ENCODE measurements at places on chromosomes 11 and 22.
A peak's percentile ranks its signal among the peaks of the same experiment; 100 is the strongest.

GRCh38 chr11:40302669-40303068, 1156.8 kb downstream of the LRRC4C start:
- DNase-seq: no peak

- no peak for DNase-seq
Observed at GRCh38 chr11:120880498-120881175, 143.3 kb upstream of the TBCEL start.

- no peak for DNase-seq
Observed at GRCh38 chr11:58466293-58466692, 24.3 kb upstream of the OR5B12 start.

DNA sequence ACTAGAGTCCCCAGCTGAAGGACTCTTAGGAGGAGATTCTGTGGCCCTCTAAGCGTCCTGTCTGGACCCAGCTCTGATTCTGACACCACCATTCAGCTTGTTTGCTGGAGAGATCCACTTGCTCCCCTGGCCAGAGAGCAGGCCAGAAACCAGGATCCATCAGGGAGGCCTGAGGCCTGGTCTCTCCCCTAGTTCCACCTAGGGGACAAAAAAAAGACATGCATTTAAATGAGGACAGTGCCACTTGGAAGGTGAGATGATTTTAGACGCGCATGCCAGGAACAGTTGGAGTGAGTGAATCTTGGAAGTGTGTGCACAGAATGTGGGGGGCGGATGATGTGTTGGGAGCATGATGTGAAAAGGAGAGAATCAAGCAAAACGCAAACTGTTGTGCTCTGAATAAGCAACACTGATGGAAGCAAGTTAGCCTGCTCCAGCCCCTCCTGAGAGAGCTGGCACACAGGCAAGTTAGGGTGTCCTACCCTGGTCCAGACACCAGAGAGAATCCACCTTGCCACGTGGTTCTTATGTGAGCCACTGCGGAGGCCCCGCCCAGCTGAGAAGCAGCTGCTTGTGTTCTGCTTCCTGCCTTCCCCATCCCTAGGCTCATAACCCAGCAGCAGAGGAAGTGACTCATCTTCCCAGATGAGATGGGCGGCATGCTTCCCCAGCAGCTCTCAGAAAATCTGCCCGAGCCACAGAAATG, 8.0 kb upstream of the SLCO2B1 start:
- peak; percentile 76 for DNase-seq

DNA sequence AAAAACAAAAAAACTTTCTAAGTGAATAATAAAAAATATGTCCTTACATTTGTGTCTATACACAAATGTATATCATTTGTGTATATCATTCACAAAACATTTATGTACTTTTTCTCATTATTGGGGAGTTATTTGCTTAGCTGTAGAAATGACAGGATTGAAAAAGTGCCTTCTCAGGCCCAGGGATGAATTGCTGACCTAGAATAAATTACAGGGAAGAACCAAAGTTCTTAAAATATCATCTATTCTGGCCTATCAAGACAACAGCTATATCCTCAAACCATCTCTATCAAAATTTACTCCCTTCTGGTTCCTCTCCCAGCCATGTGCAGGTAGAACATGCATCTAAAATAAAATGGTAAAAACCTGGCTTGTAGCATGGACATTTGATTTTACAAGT, 1.9 kb upstream of the RAB6A start:
- DNase-seq: no peak

DNA sequence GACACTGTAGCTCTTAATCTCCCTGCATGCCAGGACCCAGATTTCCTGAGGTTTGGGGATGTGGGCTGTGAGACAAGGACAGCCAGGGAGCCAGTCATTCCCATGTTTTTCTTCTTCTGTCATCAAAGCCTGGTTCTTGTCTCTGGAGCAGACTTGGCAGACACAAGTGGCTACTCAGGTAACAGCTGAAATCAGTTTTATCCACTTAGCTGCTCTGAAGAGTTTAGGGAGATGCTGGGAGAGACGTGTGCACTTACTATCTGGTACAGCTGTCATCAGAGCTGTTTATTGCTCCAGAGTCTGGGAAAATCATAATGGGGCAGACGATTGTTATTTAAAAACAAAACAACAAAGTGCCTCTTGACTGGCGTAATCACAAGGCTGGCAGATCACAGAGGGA, 56.6 kb downstream of the CSNK2A3 start:
- DNase-seq: no peak

DNA sequence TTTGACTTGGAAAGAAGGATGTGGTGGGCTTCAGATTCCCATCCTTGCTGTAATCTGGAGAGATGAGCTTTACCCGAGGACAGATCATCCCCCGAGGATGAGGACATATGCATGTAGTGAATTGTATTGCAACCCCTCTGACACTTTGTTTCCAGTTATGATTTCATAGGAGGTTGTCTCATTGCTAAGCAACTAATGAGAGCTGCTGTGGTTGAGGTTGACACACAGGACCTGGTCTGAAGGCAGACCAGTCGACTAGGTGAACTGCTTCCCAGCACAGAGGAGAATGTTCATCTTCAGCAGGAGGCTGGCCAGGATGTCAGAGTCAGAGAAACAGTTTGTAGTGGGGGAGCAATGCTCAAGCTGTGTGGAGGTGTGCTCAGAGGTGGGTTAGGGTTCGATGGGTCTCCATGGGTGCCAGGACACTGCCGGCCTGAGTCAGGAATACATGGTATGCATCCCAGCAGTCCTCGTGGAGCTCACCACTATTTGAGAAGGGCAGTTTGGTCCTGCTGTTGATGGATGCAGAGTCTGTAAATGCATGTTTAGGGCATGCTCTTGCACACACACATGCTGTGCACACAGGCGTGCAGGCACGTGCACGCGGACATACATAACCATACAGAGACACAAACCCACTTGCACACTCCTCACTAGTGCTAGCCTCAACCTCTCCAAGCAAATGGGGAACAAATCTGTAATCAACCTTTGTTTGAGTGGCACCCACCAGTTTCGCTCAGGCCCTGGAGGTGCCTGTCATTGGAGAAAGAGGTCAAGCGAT, 153.7 kb downstream of the TBC1D22A start:
- peak; percentile 39 for DNase-seq

GRCh38 chr11:4018641-4019040, 76.0 kb upstream of the RRM1 start:
- DNase-seq: no peak

GRCh38 chr11:329886-330253, 9.2 kb upstream of the IFITM3 start:
- no peak for DNase-seq

GRCh38 chr11:104650234-104650633, 248.0 kb downstream of the CASP12 start:
- DNase-seq: no peak

DNA sequence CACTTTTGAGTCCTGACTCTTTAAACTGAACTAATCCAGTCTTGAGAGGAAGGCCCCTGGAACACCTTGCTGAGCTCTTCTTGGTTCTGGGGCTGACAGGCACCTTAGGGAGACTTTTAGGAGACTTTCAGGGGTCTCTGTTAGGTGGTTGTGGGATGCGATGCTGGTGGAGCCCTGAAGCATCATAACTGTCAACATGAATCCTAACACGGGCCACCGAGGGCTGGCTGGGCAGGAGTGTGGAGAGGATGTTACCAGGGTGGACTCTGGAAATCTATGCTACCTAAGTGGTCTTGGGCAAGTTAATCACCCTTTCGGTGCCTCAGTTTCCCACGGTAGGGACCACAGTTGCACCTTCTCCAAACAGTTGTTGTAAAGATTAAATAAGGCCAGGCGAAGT, 106.5 kb downstream of the ST3GAL4 start:
- no peak for DNase-seq

- no peak for DNase-seq
Observed at GRCh38 chr22:18115906-18116371, 5.3 kb downstream of the TUBA8 start.

- DNase-seq: no peak
Observed at GRCh38 chr22:37811867-37812266, 4.1 kb downstream of the GCAT start.

DNA sequence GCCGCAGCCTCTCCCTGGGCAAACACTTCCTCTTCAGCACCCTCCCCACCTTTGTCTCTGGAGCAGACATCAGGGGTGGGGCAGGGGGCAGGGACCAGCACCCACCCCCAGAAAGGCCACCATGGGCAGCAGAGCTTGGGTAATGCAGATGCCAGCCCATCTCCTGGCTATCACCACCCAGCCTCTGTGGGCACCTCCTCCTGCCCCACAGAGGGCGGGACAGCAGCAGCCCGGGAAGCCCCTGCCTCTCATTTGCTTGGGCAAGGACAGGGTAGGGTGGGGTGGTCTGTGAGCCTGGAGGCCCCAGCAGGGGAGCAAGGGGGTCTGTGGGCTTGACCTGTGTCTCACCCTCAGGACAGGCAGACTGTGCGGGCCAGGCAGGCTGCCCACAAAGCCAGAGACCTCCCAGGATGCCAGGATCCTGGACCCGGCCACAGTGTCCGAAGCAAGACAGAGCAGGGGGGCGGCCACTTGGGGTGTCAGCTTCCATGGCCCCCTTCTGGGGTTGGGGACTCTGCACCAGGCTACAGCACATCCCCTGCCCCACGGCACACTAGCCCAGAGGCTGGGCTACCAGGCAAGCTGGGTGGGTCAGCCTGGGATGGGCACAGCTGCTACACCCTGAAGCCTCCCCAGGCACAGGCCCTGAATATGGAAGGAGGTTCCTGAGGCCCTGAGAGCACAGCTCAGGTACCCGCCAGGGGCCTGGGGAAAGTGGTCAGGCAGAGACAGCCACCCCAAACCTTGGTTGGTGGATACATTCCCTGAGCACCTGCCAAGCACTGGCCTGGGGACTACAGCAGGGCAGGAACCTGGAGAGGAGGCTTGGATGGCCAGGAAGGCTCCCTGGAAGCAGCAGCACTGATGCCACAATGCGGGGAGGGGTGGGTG, 4.5 kb downstream of the RNH1 start:
- DNase-seq: no peak

DNA sequence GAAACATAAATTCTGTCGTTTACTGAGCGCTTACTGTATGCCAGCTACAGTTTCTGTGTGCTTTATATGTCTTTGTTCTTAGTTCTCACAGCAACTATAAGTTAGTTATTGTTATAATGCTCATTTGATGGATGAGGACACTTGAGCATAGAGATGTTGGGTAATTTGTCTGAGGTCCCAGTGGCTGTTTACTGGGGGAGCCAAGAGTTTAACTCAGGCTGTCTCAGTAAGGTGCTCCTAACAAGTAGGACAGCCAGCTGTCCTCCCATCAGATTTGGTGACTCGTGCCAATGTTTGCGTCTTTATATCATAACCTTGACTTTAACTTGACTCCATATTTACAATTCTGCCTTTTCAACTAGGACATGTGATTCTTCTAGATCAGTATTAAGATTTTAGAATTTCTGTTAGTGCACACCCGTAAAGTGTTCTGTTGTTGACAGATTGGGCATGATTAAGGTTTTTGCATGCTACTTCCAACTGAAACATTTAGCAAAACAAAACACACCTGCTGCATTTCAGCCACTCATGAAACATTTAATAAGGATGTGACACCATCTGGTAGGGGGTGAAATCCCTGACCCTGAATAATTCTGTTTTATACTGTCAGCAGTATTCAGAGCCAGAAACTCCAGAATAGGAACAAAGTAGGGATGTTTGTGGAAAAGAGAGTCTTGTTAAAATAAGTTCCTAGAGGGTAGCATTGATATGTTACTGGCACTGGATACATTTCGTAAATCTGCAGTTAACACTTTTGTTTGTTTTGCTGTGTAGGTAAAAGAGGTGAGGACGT, 1.9 kb downstream of the REXO2 start:
- DNase-seq: no peak

- DNase-seq: no peak
Observed at GRCh38 chr11:47512701-47513100, 40.2 kb downstream of the CELF1 start.

DNA sequence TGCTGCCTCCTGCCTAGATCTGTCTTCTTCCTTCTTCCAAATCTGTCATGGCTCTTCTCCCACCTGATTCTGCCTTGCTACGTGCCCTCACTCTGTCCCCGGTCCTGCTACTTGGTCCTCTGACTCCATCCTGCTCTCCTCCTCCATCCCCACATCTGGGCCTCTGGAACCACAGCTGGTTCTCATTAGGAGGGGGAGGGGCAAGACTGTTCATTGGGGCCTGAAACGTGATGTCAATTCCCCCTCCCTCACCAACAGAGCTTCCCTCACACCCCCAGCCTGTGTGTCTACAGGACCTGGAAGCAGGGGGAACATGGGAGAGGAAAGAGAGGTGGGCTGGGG, 9.1 kb downstream of the DCHS1 start:
- no peak for DNase-seq

GRCh38 chr11:2887515-2888195, 2.1 kb upstream of the CDKN1C start:
- DNase-seq: no peak

DNA sequence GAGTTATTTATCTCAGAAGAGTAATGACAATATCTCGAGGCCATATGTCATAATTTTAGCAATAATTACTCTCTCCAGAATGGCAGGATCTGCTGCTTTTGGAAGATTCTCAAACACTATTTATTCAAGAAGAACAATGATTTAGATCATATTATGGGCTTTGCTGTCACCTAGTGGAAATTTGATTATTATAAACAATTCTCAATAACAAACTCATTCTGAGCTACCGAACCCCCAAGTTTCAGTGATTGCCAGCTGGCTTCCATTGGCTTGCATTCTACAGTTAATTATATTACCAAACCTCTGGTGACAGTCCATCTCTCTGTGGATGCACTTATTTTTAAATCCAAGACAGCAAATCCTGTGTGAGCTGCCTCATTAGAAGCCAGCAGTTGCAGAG, 27.9 kb upstream of the SLC36A4 start:
- DNase-seq: no peak

DNA sequence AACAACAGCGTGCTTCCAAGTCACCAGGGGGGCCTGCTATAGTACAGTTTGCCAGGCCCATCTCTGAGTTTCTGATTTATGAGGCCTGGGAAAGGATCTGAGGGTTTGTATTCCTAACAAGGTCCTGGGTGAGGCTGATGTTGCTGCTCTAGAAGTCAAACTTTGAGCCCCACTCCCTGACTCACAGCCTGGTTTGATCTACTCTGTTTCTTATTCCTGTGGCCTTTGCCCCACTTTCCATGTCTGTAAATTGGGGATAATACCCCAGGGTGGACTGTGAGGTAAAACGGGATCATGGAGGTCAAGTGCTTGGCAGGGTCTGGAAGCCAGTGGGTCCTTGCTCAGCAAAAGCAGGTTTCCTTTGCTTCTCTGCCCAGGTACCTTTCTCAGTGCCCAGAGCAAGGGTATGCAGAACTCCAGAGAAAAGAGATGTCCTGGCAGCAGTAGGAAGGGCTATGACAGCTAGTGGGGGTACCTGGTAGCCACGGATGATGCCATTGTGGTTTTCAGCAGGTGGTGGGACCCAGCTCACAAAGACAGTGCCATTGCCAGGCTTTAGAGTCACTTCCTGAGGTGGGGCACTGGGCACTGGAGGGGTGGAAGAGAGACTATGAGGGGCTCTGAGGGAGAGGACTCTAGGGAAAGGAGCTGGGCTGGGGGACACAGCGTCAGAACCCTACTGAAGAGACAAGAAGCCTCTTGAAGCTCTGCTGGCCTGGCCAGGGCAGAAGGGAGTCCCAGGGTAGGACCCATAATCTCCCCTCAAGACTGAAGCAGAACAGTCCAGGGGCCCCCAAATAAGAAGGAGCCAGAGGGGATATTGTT, 2.8 kb downstream of the ROBO4 start:
- DNase-seq: no peak

GRCh38 chr11:1618231-1618630, 3.7 kb downstream of the KRTAP5-4 start:
- no peak for DNase-seq

GRCh38 chr11:70696076-70696475, 297.7 kb downstream of the CTTN start:
- DNase-seq: no peak

All from lower leg skin (tissue), 4 donors.